Smooth muscle cell of the coronary artery (primary cell): ENCODE measurements at places on chromosomes 2 and 18. TPM values are rescaled to one million over a fixed set of nuclear protein-coding genes. Genes with fewer than 3 reads are reported as not detected.

The SLC9A4 gene
- total RNA-seq = not detected in 2 replicates

The B3GNT7 gene
- total RNA-seq = 0.75 TPM in 1 of 2 replicates, not detected in the other

The SULT1C2 gene
- 1.1 TPM in 1 of 2 replicates, not detected in the other for total RNA-seq

The HMSD gene
- not detected in 2 replicates for total RNA-seq

The CACNB4 gene
- 0.15 and 10.5 TPM in 2 replicates for total RNA-seq

The HNMT gene
- total RNA-seq = 16.8 and 40.2 TPM in 2 replicates

The C1QL2 gene
- total RNA-seq = not detected in 2 replicates

The TMEM37 gene
- 0.53 TPM in 1 of 2 replicates, not detected in the other for total RNA-seq

The SERPINB12 gene
- not detected in 2 replicates for total RNA-seq

The GCG gene
- total RNA-seq = not detected in 2 replicates

The CHRNA1 gene
- total RNA-seq = not detected in 2 replicates

The MC5R gene
- total RNA-seq = not detected in 2 replicates

The CCBE1 gene
- 7.7 and 31.9 TPM in 2 replicates for total RNA-seq

The LAMA3 gene
- total RNA-seq = 0.60 and 17.4 TPM in 2 replicates

The CDH19 gene
- total RNA-seq = under 0.01 and 2.5 TPM in 2 replicates

The ARHGAP15 gene
- not detected in 2 replicates for total RNA-seq

The KLHL29 gene
- 1.7 and 2.5 TPM in 2 replicates for total RNA-seq

The PSMA8 gene
- not detected in 2 replicates for total RNA-seq

The ASTL gene
- not detected in 2 replicates for total RNA-seq

The ITGB6 gene
- total RNA-seq = 0.15 TPM in 1 of 2 replicates, not detected in the other

The REG1B gene
- total RNA-seq = not detected in 2 replicates

The SPC25 gene
- 0.98 TPM in 1 of 2 replicates, not detected in the other for total RNA-seq

The COL4A4 gene
- 6.8 and 18.7 TPM in 2 replicates for total RNA-seq

The NPHP1 gene
- total RNA-seq = 3.6 and 7.5 TPM in 2 replicates

The MRPS9 gene
- 19.2 and 21.1 TPM in 2 replicates for total RNA-seq

The CD226 gene
- 0.15 and 0.23 TPM in 2 replicates for total RNA-seq

The ALPP gene
- total RNA-seq = not detected in 2 replicates

The ORMDL1 gene
- 28.2 and 28.5 TPM in 2 replicates for total RNA-seq

The SLC40A1 gene
- total RNA-seq = 28.9 and 359 TPM in 2 replicates

The UGT1A8 gene
- under 0.01 and 0.08 TPM in 2 replicates for total RNA-seq

The MAL gene
- total RNA-seq = not detected in 2 replicates

The DCC gene
- not detected in 2 replicates for total RNA-seq

The AGFG1 gene
- total RNA-seq = 33.2 and 42.2 TPM in 2 replicates

The SIX3 gene
- not detected in 2 replicates for total RNA-seq

The SLC23A3 gene
- total RNA-seq = 0.60 and 2.5 TPM in 2 replicates

The RAB6C gene
- total RNA-seq = not detected in 2 replicates

The CENPA gene
- 0.47 and 2.9 TPM in 2 replicates for total RNA-seq

The COLEC12 gene
- total RNA-seq = 49.6 and 58.5 TPM in 2 replicates

The PROKR1 gene
- not detected in 2 replicates for total RNA-seq

The SPAG16 gene
- 19.1 and 36.5 TPM in 2 replicates for total RNA-seq

The GAREM2 gene
- 0.35 and 1.1 TPM in 2 replicates for total RNA-seq

The ZNF2 gene
- total RNA-seq = 7.6 and 7.9 TPM in 2 replicates

The ANKRD62 gene
- total RNA-seq = not detected in 2 replicates

The RHBDD1 gene
- 18.1 and 79.3 TPM in 2 replicates for total RNA-seq

The COLEC11 gene
- total RNA-seq = 0.53 and 1.1 TPM in 2 replicates

The IL1R2 gene
- total RNA-seq = 1.1 and 5.9 TPM in 2 replicates

The DLGAP1 gene
- 2.9 TPM in 1 of 2 replicates, not detected in the other for total RNA-seq

The HADHA gene
- 105 and 129 TPM in 2 replicates for total RNA-seq

The TUBA3E gene
- not detected in 2 replicates for total RNA-seq

The DSG1 gene
- not detected in 2 replicates for total RNA-seq

The CRIM1 gene
- 175 and 302 TPM in 2 replicates for total RNA-seq

The POTEI gene
- not detected in 2 replicates for total RNA-seq

The NGEF gene
- total RNA-seq = under 0.01 and 0.38 TPM in 2 replicates

The GNLY gene
- total RNA-seq = not detected in 2 replicates

The PDE11A gene
- not detected in 2 replicates for total RNA-seq
